Left forelimb (tissue), 1 donor: ENCODE measurements at places on chromosomes 7 and 10.

DNA sequence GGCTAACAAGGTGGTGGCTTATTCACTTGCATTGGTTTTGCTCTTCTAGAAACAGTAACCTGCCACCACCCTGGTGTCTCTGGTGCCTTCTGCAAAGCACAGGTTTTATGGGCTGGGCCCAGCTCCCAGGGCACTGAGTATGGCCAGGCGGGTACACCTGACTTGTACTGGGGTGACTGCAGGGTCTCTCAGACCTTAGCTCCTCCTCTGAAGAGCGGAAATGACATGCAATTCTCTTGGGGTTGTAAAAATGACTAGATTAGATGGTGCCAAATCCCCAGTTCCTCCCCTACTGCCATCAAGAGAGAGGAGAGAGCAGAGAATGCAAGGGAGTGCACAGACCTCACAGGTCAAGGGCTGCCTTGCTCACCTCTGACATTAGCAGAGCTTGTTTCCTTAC lies 14.7 kb downstream of the ESYT2 start:
- DNase-seq, result no peak

- peak; percentile 63 for DNase-seq
Observed at GRCh38 chr10:117554241-117554814, 11.8 kb downstream of the EMX2 start.

DNA sequence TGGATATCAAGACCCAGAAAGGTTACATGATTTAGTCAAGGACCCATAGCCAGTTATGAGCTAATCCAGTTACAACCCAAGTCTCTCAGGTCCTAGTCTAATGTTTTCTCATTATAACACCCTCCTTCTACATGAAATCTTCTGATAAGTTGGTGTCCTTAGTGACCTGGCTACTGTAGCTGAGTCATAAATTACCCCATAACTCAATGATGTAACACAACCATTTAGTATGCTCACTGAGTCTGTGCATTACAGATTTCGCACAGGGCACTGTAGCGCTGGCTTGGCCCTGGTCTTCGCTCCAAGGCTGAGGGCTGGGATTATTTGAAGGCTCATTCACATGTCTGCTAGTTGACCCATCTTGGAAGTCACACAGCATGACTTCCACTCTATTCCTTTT lies 36.0 kb upstream of the GLCCI1 start:
- DNase-seq, result no peak

DNA sequence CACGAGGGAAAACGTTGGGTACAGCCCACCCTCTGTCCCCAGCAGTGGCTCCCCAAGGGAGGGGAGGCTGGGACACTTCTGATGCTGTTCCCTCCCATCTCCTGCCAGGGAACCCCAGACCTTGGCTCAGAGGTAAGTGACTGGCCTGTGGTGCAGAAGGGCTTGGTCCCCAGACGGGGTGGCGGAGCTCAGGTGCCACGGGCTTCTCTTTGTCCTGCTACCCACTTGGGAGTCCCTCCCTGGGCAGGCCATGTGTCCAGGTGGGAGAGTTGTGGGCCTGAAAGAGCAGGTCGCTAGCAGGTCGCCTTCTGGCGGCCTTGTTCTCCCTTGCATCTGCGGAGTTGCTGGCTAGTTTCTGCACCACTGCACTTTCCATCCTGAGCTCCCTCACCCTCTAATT lies 10.1 kb downstream of the ATP5MF start:
- no peak for DNase-seq

DNA sequence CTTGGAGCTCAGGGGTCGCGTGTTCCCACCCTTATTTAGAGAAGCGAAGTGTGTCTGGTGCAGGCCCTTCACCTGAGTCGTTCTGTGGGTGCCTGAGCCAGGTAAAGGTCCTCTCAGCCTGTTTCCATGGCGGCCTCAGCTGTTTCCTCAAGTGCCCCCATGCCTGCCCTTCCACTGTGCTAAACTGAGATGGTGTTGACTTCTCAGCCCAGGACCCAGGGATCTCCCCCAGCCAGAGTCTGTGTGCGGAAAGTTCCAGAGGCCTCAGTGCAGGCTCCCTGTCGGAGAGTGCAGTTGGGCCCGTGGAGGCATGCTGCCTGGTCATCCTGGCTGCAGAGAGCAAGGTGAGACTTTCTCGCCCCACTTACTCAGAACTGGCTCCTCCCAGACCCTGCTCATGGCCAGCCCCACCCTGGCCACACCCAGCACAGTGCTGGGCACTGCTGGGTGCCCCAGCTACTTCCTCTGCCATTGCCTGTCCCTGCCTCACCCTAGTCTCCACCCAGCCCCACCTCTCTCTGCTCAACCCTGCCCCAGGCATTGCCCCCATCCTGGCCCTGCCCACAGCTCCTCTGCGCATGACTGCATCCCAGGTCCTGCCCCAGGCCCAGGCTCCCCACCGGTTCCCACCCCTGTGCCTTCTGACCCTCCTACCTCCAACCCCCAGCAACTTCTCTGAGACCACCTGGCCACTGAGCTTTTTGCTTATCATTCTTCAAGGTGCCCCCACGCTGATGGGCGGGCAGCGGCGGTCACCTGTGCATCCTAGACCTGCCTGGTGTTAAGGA lies 20.3 kb downstream of the NACAD start:
- DNase-seq, result no peak

- DNase-seq, result no peak
Observed at GRCh38 chr7:147731311-147731710, 859.3 kb upstream of the C7orf33 start.

- no peak for DNase-seq
Observed at GRCh38 chr10:69407621-69408301, 9.0 kb downstream of the TACR2 start.

GRCh38 chr10:15758618-15759017 lies 38.9 kb upstream of the ITGA8 start:
- DNase-seq, result no peak

GRCh38 chr7:133664528-133664927 lies 411.6 kb downstream of the EXOC4 start:
- DNase-seq, result no peak

GRCh38 chr7:129021656-129022055 lies 33.3 kb downstream of the TNPO3 start:
- no peak for DNase-seq

- DNase-seq, result no peak
Observed at GRCh38 chr10:130045091-130045652, 65.5 kb downstream of the C10orf143 start.

- DNase-seq, result no peak
Observed at GRCh38 chr10:74310652-74311257, 159.7 kb downstream of the ADK start.

- no peak for DNase-seq
Observed at GRCh38 chr7:151008143-151008510, 16.2 kb downstream of the ATG9B start.

GRCh38 chr10:91617072-91617609 lies 15.7 kb downstream of the PPP1R3C start:
- DNase-seq, result no peak

DNA sequence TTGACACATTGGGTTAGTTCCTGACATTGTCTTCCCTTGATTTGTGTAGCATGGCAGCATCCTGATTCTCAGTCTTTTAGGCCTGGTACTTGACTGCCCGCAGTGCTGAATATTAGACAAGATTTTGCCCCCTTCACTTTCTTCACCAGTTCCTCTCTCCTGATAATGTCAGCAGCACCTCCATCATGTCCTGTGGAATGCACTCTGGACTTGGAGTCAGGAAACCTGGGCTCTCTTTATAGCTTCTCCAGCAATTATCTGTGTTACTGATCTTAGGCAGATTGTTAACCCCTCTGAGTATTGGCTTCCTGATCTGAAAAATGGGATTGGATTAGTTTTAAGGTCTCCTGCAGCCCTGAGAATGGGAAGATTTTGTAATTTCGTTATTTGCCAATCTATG lies 19.0 kb downstream of the HBP1 start:
- no peak for DNase-seq

GRCh38 chr10:109418795-109419194 lies 504.5 kb downstream of the XPNPEP1 start:
- no peak for DNase-seq

DNA sequence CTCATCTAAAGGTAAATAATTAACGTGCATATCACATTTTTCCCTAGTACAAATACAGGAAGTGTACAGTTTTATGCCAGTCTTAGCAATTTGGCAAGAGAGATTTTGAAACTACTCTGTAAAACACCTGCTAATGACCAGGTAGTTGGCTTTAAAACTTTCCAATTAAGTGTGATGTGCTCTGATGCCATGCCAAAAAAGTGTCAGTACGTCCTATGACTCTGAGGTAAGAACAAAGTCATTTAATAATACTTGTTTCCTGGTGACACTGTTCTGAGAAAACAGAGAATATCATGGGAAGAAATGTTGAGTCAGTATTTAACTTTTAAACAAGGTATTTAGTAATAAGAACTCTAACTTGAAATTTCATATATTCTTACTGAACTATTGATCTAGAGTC lies 9.6 kb downstream of the PDZD8 start:
- no peak for DNase-seq

DNA sequence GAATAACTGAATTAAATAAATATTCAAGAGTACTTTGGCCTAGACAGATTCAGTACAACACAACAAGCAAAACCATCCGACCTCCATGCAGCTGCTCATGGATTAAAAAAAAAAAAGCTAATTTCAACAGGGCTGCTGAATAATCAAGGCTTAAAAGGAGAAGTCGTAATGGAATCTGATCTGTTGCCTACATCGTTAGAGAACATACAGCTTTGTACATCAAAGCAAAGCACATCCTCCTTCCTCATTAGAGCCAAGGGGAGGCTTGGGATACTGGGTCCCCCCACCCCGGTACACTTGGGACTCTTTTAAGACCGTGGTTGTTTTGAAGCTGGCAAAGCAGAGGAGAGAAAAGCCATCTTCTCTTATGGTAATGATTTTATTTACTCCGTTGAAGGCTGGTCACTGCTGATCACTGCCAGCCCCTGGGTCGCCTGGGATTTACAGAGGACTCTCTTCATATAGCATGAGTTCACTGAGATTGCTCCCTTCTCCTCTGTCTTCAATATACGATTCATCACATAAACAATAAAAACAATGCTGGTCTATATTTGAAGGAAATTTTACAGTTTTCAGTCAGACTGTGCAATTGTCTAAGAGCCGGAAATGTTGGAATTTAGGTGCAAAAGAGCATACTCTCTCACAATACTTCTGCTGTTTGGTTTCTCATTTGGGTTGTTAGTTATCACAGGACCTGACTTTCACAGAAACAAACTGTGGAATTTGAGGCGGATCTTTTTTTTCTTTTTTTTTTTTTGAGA lies 148.8 kb downstream of the FAM107B start:
- no peak for DNase-seq

DNA sequence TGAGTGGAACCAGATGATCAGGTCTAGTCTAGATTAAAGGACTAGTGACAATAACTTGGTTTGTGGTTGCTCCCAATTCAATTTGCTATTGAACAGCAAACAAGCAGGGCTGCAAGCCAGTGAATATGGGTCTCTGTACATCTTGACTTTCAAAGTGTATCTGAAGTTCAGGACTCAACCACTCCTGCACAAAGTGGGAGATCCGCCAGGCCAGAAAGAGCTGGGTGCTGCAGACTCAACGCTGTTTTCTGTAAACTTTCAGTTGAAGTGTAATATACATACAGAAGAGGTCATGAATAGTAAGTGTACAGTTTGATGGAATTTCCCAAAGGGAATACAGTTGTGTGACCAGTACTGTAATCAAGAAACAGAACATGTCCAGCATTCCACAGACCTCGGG lies 416.6 kb downstream of the RPS24 start:
- peak; percentile 2 for DNase-seq

- no peak for DNase-seq
Observed at GRCh38 chr10:47009215-47009838, 98.1 kb downstream of the PTPN20 start.

DNA sequence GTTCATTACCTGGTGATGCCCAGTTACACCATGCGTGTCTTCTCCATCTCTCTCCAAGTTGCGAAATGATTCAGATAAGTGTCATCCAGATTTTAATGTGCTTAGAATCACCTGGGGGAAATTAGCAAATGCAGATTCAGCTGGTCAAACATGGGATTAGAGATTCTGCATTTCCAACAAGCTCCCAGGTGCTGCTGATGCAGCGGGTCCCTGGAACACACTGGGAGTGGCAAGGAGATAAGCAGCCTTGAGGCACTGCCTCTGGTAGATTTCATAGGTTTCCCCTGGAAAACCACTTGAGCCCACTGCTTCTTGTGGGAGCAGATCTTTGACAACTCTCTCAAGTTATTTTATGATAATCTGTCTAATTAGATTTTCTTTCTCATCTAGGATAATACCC lies 196.0 kb upstream of the C7orf33 start:
- DNase-seq, result no peak

- no peak for DNase-seq
Observed at GRCh38 chr10:80477813-80478212, 23.7 kb downstream of the TSPAN14 start.

DNA sequence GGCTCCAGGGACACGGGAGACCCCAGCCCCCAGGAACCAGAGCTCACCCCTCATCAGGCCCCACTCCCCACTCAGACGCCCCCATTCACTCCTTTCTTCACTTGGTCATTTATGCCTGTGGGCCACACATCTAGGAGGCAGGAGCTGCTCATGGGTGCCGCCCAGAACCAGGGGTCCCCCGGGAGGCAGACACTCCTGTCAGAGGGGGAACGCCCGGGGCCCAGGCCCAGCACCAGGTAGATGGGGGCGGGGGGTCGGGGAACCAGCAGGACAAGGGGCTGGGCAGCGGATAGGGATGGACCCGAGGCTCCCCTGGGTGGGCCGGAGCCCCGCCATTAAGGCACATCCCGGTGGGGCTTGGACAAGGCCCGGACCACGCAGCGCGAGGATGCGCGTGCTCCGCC lies 11.8 kb downstream of the CALY start:
- no peak for DNase-seq

DNA sequence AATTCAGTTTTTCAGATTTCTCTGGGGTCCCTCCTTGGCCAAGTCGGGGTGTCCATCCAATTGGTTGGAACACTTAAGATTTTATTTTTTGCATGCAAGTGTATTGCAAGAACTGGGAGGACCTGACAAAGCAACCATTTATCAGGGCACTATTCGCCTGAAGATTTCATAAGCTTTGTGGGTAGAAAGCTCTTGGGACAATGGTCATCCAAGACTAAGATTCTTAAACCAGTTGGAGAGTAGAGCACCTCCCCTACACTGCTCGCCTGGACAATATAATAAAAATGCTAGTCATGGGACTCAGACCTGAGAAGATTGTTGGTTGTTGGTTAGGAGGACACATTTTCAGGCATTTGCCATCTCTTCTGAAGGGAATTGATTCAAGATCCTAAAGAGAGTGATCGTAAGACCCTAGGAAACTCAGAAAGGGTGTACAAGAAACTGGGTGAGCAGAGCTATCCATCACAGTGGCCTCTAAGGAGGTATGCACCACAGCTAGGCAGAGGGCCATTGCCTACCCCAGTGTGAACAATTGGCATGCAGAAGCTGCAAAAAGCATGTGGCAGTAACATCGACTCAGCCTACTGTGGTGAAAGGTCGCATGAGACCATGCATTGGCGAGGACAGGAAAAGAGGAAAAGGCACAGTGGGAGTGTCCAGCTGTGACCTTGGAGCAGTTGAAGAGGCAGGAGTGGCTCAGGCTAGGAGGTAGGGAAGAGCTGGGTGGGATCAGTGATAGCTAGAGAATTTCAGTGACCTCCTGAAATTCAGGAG lies 1235.3 kb upstream of the AUTS2 start:
- no peak for DNase-seq
